ENCODE measurements at places on chromosomes 5 and 9. TPM values are rescaled to one million over a fixed set of nuclear protein-coding genes. Genes with fewer than 3 reads are reported as not detected.

DNA sequence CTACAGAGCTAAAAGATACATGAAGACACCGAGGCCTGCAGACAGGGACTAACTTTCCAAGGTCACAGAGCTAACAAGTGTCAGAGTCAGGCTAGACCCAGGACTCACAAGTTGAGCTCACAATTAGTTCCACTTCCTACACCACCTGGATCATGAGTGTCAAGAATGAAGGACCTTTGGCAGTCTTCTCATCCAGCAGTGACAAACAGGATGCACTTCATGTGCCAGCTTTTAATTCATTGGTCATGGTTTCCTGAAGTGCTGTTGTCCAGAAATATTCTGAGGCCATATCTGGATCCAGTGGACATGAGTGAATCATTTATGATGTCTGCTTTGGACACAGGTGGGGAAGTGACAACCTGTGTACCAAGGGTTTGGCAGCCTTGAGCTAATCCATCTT, 77.4 kb downstream of the KCNIP1 start:
- DNase-seq: no peak

DNA sequence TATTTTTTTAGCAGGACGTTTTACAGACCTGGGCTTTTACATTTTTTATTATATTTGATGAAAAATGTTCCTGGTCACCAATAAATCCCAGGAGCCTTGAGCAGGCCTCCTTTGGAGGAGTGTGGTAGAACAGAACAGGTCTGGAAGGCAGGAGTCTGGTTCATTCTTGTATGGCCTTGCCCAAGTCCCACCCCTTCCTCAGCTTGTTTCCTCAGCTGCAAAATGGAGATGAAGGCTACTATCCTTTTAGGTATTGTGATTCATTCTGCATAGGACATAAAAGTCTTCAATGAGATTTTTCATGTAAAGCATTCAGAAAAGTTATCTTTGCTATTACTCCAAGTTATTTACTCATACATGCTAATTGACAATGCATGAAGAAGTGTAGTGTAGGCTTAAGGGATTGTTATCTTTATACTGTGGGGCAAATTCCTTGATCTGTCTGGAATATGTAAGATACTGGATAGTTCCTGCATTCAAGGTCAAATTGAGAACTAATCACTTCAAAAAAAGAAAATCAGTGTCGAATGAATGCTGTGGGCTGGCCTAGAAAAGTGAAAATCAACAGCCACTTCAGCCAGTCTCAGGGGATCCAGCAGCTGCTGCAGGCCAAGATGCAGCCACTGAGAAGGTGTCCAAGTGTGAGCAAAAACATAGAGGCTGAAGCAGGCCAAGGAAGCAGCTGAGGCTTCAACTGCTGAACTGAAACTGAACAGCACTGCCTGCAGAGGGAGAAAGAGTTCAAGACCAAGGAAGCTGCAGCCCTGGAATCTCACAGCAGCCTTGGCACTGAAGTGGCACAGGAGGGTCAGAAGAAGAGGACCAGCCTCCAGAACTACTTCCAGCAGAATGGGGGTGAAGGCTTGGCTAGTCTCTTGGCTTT, 15.5 kb upstream of the SLC36A3 start:
- DNase-seq: no peak

DNA sequence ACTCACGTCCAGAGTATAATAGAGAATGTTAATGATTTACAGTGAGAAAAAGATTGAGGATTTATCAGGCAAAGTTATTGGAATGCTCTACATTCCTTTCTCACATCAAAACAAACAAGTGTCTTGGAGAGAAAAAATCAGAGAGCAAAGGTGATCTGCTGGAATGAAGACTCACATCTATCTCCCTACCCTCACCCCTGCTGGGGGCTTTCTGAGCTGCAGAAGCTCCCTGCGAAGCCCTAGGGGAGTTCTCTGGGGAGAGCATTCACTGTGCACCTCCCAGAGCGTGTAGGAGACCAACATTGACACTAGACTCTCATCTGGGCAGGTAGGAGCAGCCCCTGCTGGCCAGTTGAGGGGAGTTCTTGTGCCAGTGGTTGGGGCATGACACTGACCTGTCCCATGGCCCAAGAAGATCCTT, 76.6 kb upstream of the ADAMTS16 start:
- no peak for DNase-seq

- no peak for DNase-seq
These were observed 42.0 kb downstream of the SHB start for GRCh38 chr9:38026840-38027527.

DNA sequence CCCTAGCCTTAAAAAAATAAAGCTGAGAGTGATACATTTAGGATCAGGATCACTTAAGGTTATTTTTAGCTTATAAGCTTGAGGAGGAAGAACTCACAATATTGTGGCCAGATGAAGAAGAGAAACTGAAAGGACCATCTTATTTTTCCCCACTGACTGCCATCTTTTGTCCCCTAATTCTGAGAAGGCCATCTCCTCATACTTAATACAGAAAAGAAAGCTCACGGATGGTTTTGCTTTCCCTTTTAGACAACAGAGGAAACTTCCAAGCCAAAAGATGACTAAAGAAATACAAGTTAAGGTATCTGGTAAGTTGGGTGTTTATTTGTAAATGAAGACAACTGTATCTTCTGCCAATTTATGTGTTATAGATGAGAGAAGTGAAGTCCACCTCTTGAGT, 36.4 kb downstream of the ERAP1 start:
- DNase-seq: peak; percentile 70

DNA sequence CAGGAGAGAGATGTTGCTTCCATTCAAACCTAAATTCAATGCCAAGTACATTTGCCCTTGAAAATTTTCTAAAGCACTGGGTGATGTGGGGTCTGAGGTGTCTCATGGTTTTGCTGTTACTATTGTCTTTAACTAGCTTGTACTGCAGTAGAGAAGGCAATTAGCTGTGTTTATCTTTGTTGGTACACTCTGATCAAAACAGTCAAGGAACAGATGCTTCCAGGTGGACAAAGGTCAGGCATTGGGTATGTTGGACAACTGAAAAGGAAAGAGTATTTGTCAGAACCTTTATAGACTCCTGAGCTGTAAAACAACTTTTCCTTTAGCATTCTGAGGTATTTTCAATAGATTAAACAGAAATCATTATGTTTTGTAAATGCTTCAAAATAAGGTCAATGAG, 2228.7 kb upstream of the WWC1 start:
- DNase-seq: no peak

- no peak for DNase-seq
These were observed 171.1 kb downstream of the ARHGAP26 start for GRCh38 chr5:142941245-142941644.

DNA sequence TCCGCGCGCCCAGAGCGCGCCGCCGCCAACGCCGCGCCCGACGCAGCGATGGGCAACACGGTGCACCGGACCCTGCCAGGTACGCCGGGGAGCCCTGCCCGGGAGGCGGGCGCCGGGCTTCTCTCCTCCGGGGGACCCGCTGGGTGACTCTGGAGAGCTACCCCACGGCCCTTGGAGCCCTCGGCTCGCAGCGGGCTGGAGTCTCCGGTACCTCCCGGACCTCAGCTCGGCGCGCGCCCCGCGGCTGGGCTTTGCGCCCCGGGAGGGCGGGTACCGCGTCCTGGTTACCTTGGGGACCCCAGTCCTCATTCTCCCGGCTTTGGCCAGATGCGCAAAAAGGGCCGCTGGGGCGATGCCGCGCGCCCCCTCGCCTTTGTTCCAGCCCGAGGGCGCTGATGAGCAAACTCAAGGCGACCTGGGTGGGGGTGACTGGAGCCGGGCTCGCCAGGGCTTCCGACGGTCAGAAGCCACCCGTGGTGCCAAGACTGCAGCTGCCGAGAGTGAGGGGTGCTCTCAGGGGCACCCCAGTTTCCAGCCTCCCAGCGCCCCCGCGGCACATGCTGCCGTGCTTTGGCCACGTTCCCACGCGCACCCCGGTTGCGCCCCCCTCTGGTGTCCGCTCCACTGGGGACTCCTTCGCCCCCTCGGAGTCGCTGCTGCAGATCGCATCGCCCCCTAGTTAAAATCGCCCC, 442 bp downstream of the NEURL1B start:
- DNase-seq: no peak

DNA sequence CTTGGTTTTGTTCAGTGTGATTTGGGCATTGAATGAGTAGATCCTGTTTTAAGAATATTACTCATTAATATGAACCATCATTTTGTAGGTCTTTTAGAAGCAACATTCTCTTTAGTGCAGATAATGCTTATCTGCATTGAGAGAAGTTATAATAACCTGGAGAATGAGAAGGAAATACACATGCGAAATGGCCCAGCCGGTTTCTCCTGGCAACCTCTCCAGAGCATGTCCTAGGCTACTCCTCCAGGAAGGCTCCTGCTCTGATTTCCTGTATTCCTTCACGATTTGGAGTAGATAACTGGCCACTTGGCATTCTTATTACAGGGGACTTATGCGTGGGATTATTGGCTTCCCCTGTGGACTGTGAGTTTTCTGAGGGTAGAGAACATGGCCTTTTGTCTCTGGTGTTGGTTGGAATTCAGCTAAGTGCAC, 12.6 kb downstream of the DAPK1 start:
- no peak for DNase-seq

GRCh38 chr5:109299557-109299956, 110.2 kb downstream of the PJA2 start:
- no peak for DNase-seq

DNA sequence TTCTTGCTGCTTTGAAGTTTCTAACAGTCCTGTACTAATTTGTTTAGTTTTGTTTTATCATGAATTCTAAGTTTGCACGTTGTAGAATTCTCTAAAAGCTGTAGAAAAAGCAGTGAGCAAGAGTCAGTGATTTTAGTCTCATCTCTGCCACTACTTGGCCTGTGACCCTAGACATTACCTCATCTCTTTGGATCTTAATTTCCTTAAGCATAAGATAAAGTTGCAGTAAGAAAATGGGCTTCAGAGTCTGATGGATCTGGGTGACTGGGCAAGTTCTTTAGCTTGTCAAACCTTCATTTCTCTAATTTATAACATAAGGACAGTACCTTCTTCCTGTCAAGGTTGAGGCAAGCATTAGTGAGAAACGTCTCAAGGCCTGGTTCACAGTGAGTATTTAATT, 247.9 kb downstream of the DMRT2 start:
- no peak for DNase-seq

DNA sequence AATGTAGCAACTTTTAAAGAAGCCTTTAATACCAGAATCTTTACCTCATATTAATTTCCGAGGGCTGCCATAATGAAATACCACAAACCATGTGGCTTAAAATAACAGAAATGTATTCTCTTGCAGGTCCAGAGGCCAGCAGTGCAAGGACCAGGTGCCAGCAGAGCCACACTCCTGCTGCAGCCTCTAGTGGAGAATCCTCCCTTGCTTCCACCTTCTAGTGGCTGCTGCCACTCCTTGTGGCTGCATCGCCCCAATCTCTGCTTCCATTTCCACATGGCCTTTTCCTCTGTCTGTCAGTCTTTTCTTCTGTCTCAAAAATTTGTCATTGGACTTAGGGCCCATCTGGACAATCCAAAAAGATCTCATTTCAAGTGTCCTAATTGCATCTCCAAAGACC, 401.5 kb downstream of the EFNA5 start:
- no peak for DNase-seq

Gene GPR21
- polyA plus RNA-seq: not detected

Gene LCN10
- 3.4 TPM for polyA plus RNA-seq

Gene NME5
- polyA plus RNA-seq: not detected

Gene CCL19
- polyA plus RNA-seq: not detected

Gene ORM2
- not detected for polyA plus RNA-seq

Gene GPX3
- 0.59 TPM for polyA plus RNA-seq

Gene ADGRD2
- not detected for polyA plus RNA-seq
